ENCODE measurements at places on chromosomes 7 and 10.

- no peak for DNase-seq
Observed at GRCh38 chr7:44066111-44066460, 719 bp upstream of the PGAM2 start.

GRCh38 chr7:26078437-26079336, 73.3 kb upstream of the NFE2L3 start:
- peak; percentile 59 for DNase-seq

GRCh38 chr7:15821484-15822427, 135.3 kb upstream of the MEOX2 start:
- DNase-seq, result no peak

DNA sequence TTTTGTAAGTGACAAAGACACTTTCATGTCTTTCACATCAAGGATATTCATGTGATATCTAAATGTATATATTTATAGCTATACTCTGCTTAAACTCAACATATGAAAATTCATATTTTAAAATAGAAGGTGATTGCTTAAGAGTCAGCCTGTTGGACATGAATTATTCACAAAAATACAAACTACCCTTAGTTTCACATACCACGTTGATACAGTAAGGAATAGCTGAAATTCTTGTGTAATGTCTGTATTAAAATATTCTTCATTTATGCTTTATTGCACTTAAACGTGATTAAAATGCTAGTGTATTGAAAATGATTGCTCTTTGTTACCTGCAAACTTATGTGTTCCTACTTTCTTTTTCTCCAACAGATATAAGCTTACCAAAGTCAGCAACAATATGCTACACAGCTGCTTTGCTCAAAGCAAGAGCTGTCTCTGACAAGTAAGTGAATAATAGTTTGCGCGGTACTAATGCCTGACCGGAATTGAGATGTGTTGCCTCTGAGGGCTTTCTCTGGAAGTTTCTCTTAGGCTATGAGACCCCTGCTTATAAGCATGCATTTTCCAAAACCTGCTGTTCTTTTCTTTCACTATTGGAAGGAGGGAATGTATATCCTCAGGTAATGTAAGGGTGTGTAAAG, 133.8 kb downstream of the WNT2 start:
- no peak for DNase-seq

- DNase-seq, result no peak
Observed at GRCh38 chr7:27245124-27245797, 2.7 kb downstream of the EVX1 start.

DNA sequence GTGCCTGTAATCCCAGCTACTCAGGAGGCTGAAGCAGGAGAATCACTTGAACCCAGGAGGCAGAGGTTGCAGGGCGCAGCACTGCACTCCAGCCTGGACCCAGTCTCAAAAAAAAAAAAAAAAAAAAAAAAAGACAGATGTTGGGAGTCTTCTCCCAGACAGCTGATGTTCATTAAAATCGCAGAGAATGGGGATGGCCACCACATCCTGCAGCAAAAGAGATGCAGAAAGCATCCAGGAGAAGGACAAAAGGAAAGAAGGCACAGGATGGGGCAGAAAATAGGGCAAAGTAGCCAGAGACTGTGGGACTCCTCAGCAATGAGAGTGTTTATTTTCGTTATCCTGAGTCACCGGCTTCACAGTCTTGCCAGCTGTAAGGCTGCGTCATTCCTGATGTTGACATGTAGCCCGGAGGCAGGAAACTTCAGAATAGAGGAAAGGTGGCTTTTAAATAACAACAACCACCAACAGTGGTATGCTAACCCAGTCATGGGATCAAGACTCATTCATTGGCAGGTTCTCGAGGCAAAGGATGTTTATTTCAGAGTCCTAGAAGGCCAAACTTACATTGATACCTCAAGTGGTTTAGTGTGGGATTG, 149.5 kb upstream of the SVIL start:
- no peak for DNase-seq

- peak; percentile 60 for DNase-seq
Observed at GRCh38 chr10:29734962-29735627, 100.3 kb upstream of the SVIL start.

DNA sequence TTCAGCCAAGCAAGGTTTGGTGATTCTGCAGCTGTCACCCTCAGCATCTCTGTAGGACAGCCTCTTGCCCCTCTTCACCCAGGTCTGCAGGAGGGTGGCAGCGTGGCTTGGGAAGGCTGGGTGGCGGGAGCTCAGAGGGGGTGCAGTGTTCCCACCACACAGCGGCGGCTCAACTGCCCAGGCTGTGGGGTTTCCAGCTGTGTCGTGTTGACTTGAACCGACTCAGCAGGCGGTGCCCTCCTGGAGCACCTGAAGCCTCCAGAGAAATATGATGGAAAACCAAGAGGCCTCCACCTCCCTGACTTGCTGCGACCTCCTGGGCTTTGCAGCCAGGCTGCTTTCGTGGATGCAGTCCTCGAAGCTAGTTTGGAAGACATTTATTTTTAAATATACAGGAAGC, 68.0 kb upstream of the KLF6 start:
- DNase-seq, result no peak

DNA sequence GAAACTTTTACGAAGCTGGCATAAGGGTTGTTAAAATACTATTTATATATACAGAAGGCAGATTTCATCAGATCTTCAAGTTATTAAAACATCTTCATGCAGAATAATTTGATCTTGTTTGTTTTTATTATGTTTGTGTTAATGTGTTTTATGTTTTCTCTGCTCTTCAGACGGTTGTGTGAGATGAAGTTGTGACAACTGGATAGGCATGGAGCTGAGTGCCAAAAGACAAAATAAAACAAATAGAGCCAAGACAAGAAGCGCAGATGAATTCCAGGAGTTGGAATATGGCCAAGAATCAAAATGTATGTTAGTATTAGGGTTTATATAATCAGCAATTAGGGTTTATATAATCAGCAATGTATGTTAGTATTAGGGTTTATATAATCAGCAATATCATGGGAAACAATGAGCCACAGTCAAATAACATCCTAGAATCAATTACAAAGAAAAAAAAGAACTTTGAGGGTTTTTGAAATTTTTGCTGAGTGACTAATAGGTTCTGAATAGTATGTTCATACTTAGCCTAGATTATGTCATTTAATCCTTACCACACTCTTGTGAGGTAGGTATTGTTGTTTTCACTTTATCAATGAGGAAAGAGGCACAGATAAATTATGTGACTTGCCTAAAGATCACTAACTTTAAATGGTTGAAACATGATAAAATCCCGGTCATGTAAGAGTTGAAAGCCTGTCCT, 488.0 kb upstream of the STEAP1 start:
- no peak for DNase-seq

DNA sequence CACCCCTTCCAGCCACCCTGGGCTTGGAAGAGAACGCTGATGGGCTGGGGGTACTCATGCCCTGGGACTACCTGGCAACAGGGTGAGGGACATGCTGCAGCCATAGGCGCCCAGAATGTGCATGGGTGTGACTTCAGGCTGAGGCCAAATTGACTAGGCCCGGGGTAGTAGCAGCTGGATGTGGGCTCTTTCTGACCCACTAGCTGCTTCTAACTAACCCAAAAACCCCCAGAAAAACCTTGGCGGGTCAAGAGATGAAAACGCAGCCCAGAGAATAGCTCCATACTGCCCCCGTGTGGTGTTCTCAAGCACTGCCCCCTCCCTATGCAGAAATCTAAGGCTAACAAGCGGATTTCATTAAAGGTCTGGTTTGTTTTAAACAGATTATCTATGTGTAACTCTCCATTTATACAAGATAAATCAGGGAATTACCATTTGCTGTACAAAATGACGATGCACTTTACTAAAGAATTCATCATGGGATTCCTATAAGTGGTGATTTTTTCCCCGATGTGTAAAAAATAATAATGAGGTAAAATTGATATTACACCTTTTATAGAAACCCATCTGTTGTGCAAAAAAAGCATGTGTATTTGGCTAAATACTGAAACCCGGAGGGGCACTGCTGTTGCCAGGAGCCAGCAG, 4.2 kb downstream of the SMARCD3 start:
- peak; percentile 71 for DNase-seq

DNA sequence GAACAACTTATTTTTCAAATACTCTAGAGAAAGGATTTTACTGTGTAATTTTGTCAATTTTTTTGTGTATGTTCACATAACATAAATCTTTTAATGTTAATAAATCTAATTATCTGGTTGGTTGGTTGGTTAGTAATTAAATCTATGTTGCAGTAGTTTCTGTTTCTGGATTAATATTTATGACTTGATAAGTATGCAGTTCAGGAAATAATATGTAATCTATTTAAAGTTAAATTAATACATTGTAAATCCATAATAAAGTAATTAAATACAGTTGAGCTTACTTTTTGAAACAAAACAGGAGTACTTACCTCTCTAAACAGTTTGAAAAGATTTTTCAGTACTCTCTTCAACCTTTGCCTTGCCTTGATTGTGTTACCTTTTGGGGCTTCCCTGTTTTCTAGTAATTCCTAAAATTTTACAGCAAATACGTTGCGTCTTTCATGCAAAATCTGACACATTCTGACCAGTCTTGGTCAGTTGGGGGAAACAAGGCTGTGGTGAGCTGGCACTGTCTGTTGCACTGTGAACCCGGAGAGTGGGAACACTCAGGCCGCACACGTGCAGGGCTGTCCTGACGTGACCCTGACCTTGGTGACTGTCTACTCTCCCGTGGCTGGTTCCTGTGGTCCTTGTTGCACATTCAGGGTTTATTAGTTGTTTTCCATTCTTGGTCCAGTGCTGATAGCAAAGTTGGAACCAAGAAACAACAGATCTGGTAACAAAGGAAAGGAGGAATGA, 45.6 kb upstream of the FGL2 start:
- no peak for DNase-seq

GRCh38 chr10:23158370-23158769, 33.7 kb upstream of the PTF1A start:
- DNase-seq, result no peak

DNA sequence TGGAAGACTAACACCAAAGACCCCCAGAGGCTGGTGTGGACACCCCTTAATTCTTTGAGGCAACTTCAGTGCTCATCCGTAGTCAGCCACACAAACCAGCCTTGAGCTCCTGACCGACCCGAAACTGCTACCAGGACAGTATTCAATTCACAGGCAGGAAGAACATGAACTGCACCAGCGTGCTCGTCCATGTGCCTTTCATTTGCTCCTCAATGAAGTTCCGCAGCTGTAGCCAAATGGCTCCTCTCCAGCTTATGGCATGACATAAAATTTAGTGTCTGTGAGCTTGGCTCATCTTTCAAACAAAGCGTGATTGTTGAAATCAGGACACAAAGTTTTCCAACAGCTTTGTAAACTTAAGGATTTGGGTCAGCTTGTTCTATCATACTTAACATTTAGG, 144.1 kb upstream of the FAM171A1 start:
- no peak for DNase-seq

- DNase-seq, result no peak
Observed at GRCh38 chr7:156238366-156239133, 402.0 kb upstream of the RNF32 start.

DNA sequence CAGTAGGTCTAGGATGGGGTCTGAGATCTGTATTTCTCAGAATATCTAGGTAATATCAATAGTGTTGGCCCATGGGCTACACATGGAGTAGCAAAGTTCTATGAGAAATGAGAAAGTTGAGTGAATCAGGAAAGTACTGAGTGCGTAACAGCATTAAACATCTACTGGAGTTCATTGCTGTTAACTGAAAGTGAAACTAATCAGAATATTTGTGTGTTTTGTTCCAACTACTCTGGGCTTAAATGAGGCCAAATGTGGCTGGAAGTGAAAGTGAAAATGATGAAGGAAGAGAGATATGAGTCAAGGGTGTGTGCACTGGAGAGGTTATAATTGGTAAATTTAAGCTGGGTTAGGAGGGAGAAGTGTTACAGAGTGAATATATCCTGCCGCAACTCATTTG, 46.5 kb downstream of the TMEM106B start:
- no peak for DNase-seq

DNA sequence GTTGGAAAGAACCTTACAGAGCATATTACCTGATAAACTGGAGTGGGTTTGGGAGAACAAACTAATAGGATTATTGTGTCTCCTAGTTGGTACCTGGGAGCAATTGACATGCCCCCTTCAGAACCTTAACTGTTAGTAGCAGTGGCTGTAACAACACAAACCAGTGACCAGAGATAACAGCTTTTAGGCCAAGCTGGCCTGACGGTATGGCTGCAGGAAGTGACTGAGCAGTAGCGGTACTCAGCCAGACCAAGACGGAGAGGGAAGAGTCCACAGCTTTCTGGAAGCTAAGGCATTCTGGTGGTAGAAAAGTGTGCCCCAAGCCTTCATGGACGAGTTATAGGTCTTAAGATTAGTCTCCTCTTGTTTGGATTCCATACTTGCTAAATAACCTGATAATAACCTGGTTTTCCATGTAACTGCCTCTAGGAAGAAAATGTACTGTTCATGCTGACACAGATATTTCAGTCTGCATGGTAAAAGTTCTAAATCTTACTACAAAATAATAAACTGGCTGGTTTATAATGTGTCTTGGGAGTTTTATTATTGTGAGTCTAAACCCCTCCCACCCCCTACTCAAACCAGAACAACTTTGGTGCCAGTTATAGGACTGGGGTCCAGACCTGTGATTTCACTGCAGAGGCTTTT, 11.3 kb downstream of the NOLC1 start:
- DNase-seq, result no peak

- no peak for DNase-seq
Observed at GRCh38 chr10:64732372-64732957, 1211.3 kb downstream of the REEP3 start.

DNA sequence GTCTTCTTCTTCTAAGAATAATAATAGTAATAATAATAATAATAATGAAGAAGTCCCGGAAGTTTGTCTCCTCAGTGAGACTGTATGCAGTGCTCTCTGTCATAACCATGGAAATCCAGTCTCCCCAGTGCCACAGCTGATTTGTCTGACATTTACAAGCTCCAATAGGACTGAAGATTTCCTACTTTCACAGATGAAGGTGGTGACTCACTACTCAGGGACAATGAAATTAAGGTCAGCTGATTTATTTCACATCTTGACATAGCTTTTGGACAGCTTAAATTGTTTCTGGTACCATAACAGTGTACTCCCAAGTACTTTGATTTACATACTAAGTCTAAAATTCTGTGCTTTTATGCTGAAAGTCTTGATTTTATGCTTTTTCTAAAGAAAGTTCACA, 6.9 kb downstream of the CELF2 start:
- no peak for DNase-seq

DNA sequence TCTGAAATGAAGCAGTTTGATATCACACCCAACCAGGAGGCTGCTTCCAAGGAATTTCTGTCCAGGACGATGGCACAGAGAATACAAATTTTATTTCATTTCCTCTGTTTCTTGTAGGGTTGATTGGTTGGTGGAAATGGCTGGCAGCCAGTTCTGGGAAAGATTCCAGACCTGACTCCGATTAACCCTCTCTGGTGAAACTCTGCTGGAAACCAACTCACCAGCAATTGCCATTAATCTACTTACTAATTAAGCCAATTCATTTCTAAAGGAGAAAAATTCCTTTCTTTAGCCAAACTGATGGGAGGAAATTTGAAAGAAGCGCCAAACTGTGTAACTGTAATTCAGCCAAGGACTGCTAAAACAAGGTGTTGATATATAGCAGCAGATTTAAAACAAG, 10.7 kb downstream of the PTF1A start:
- no peak for DNase-seq

Data from activated CD4-positive, CD25-positive, alpha-beta regulatory T cell treated with anti-CD3 and anti-CD28 coated beads, Interleukin-2, amount 50 U/mL, for 72 hours (primary cell).